Muscle of leg (tissue), 16 donors: ENCODE measurements at places on chromosomes 16 and 17.

- DNase-seq = no peak
Observed at GRCh38 chr17:17994271-17995069, 21.8 kb downstream of the DRC3 start.

- no peak for DNase-seq
Observed at GRCh38 chr16:89600427-89600826, 13.0 kb upstream of the DPEP1 start.

- peak; percentile 16 for DNase-seq
Observed at GRCh38 chr16:82829301-82829700, 202.5 kb downstream of the CDH13 start.

DNA sequence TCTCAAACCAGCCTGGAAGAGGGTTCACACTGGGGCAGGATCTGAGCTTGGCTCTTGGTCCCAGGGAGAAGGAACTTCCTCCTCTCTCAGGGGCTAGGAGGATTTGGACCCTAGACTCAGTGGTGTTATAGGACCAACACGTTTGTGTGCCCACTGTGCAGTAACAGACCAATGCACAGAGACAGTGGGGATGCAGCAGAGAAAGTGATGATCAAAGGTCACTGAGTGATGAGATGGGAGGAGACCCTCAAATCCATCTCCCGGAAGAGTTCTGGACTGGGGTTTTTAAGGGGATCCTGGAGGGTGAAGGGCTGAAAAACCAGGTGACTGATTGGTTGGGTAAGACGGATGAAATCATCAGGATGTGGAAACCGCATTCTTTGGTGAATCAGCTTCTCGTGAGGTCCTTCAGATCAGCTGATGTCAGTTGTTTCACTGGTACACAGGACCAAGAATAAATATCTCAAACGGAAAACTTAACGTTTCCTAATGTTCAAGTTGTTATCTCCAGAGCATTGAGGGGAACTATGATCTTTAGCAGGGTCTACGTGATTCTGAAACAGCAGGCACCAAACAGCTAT, 3.3 kb upstream of the VAC14 start:
- no peak for DNase-seq

- no peak for DNase-seq
Observed at GRCh38 chr16:67677712-67678111, 11.1 kb downstream of the C16orf86 start.

DNA sequence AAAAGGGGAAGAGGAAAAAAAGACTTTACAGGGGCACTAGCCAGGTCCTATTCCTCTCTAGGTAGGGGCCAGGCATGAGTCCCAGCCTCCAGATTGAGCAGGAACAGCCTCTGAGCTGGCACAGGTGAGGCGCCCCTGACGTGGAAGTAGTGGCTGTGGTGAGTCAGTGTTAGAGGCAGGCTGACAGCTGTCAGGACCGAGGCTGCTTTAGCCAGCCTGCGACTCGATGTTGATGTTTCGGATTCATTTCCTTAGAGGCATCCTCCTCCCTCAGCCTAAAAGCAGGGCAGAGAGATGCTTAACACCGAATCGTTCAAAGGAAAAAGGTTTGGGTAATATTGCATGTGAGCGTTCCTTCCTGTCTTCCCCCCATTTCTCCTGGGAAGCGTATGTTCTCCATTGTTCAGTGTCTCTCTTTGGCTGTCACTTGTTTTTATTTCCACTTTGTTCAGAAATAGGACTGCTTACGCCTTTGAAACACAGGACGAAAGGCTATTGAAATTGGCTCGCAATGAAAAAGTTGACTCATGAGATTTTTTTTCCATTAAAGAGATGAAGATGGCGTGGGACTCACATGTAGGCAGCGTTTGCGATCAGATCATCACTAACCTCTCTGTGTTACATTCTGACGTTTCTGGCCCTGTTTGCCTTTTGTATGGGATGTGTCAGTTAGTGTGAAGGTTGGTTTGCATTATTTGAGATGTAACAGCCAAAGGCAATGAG, 1.3 kb downstream of the KIAA0513 start:
- DNase-seq = peak; percentile 63

- DNase-seq = no peak
Observed at GRCh38 chr16:79811541-79811940, 211.0 kb upstream of the MAF start.

GRCh38 chr17:31320241-31320640, 1.2 kb downstream of the EVI2A start:
- no peak for DNase-seq

DNA sequence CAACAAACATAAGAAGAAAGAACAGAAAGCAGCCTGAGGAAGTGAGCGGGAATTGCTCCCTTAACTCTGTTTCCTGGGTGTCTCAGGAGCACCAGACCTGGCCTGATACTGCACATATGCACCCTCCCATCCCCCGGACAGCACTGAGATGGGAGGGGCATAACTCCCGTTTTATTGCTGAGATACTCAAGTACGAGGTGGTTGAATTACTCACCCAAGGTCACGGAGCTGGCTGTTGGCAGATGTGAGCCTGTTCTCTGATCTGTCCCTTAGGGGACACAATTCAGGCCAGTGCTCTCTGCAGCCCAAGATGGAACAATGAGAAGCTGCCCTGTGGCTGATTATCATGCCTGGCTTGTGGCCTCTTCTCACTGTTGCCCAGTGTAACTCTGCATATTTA, 9.1 kb upstream of the MED9 start:
- no peak for DNase-seq
